ENCODE measurements at places on chromosomes 2 and 18.

DNA sequence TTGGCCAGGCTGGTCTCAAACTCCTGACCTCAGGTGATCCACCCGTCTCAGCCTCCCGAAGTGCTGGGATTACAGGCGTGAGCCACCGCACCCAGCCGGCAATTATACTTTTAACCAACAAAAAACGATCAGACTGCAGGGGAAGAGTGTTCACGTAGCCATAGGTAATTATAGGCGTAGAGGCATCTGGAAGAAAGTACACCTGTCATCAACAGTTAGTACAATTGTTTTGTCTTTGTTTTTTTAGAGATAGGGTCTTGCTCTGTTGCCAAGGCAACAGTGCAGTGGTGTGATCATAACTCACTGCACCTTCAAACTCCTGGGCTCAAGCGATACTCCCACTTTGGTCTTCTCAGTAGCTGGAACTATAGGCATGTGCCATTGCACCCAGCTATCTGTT, 20.0 kb downstream of the ST3GAL5 start:
- no peak for DNase-seq

- DNase-seq: no peak
Observed at GRCh38 chr2:124913868-124914267, 888.8 kb downstream of the CNTNAP5 start.

GRCh38 chr2:86302320-86302719, 35.1 kb downstream of the REEP1 start:
- no peak for DNase-seq

DNA sequence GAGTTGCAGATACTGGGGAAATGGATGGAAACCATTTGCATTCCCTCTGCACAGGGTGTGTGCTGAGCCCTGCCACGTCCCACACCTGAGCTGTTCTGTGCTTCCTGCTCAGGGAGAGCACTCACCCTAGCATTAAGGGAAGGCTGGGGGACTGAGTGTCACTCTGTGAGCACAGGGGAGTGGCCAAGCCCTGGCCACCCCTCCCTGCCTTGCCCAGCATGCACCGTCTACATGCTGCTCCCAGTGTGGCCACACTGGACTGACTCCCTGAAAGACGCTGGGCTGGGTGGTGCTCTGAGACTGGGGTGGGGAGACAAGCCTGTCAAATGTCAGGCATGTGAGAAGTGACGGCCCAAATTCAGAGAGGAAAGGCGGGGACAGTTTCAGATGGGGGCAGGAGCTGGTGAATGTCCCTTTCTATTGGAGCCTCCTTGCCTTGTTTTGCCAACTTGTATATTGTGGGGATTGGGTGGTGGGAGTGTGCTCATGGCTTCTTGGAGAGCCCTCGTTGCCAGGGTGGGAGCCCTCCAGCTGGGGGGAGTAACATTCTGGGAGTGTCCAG, 298.4 kb upstream of the HS6ST1 start:
- no peak for DNase-seq

- no peak for DNase-seq
Observed at GRCh38 chr2:13667415-13667757, 950.6 kb downstream of the TRIB2 start.

GRCh38 chr18:48581206-48581605, 42.4 kb downstream of the CTIF start:
- no peak for DNase-seq

- DNase-seq: no peak
Observed at GRCh38 chr2:192313773-192314172, 119.0 kb upstream of the TMEFF2 start.

- DNase-seq: no peak
Observed at GRCh38 chr2:4909346-4910009, 782.7 kb upstream of the SOX11 start.

DNA sequence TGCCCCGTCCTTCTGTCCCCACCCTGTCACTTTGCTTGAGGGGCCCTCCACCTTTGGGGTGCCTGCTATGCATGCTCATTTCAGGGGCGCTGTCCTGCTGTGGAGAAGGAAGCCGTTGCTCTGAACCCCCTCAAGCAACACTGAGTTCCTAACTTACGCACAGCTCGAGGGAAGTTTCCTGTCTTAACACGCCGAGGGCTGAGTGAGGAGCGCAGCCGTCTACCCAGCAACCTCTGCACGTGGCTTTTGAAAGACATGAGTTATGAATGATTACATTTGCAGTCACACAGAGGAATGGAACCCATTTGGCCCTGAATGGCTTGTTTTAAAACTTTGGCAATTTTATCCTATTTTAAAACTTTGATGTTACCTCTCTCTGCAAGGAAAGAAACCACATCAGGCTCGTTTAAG, 14.0 kb downstream of the RAMP1 start:
- no peak for DNase-seq

All from iPS DF 19.7 (cell line).